Body of pancreas (tissue), 4 donors: ENCODE measurements at places on chromosomes 16 and 17. TPM values are rescaled to one million over a fixed set of nuclear protein-coding genes. Genes with fewer than 3 reads are reported as not detected.

The SULT1A2 gene
- total RNA-seq = 1.3 TPM

The ABCA6 gene
- total RNA-seq = 35.9 TPM

The GJC1 gene
- total RNA-seq = 1.6 TPM

The TBX2 gene
- 4.9 TPM for total RNA-seq

DNA sequence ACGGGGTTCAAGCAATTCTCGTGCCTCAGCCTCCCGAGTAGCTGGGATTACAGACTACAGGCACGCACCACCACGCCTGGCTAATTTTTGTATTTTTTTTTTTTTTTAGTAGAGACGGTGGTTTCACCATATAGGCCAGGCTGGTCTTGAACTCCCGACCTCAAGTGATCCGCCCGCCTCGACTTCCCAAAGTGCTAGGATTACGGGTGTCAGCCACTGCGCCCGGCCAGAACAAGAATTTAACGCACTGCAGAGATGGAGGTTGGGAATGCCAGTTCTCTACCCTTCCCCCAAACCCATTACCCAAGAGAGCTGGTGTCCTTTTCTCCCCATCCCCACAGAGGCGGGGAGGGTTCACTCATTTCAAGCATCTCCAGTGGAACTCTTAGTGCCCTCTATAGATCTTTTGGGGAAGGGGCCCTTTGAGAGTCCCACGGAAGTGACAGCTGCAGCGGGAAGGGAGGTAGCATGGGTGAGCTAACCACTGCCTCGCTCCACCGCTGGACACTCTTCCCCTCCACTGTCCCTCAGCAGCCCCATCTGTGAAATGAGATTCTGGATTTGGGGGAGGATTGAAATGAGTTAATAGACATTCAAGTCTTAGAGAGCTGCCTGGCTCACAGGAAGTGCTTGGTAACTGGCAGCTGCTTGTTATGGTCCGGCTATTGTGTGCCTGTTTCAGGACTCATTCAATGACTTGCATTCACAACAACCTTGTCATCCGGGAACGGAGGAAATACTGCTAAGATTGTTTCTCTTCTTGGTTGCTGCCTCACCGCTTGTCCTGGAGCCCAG is 3.5 kb upstream of the UBALD2 start:
- peaks cover 74% of the 10 kb centered on the region for H3K4me1 ChIP-seq
- no peaks in the 10 kb centered on the region for H3K27me3 ChIP-seq
- no peaks in the 10 kb centered on the region for H3K36me3 ChIP-seq
- peak overlapping the region; percentile 93 for H3K27ac ChIP-seq
- no peak for DNase-seq

GRCh38 chr16:3878610-3879009 is 1.9 kb downstream of the CREBBP start:
- no peaks in the 10 kb centered on the region for H3K36me3 ChIP-seq
- DNase-seq = no peak
- no peaks in the 10 kb centered on the region for H3K27me3 ChIP-seq

GRCh38 chr16:12191102-12191501 is 214.6 kb downstream of the SNX29 start:
- H3K36me3 ChIP-seq = no peaks in the 10 kb centered on the region
- H3K4me1 ChIP-seq = peaks cover 7% of the 10 kb centered on the region
- H3K4me3 ChIP-seq = no peak overlapping the region
- DNase-seq = no peak

DNA sequence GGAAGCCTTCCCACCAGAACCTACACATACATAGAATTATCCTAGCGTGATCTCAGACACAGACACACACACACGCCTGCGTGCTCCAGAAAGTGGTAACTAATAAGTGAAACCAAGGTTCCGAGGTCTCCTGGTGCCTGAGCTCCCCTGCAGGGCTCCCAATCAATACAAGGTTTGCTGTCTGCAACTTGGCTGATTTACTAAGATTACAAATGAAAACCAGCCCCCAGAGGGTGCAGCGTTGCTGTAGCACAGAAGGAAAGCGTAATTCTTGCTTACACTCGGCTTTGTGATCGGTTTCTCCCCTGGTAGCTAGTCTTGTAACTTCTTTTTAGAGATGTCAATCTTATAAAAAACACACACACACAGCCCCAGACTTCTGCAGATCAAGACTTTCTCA is 334.1 kb upstream of the XYLT1 start:
- no peak overlapping the region for H3K27ac ChIP-seq
- no peak for DNase-seq
- H3K4me1 ChIP-seq = no peaks in the 10 kb centered on the region
- no peak overlapping the region for H3K4me3 ChIP-seq

GRCh38 chr17:45380991-45381390 is 51.7 kb downstream of the ARHGAP27 start:
- no peaks in the 10 kb centered on the region for H3K27me3 ChIP-seq
- H3K36me3 ChIP-seq = no peaks in the 10 kb centered on the region
- DNase-seq = no peak
- H3K4me1 ChIP-seq = peaks cover 25% of the 10 kb centered on the region
- H3K4me3 ChIP-seq = no peak overlapping the region

DNA sequence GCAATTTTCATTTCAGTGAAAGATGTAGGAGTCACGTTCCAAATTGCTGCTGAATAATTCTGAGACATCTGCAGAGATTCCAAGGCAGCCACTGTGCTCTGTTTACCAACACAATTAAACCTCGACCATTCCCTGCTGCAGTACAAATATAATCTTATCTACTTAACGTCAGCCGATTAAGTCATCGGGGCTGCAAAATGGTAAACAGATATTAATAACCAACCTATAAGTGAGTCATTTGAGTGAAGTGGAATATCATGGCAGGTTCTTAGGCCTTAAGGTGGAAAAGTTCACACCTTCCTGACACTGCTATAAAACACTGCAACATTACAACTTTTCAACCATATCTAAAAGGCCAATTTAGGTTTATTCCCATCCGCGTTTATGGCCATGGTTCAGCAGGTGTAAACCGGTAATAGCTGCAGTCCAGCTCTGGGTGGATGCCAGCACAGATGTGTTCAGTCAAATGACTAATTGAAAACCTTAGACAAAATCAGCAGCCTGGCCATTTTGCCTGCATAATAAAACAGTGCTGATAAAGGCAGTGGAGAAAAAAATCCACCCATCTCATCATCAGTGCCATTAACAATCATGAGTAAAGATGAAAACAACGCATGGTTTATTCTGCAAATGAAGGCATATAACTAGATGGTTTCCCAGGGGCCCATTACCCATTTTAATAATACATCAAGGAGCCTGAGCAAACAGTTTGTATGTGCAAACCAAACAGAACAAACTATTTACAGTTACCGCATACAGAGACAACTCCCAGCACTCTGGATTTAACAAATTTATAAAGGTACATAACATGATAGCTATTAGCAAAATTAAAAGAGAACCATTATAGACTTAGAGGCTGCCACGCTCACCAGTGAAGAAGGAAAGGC is 202.9 kb upstream of the IRX3 start:
- H3K4me1 ChIP-seq = peaks cover 11% of the 10 kb centered on the region
- H3K36me3 ChIP-seq = no peaks in the 10 kb centered on the region
- H3K27me3 ChIP-seq = no peaks in the 10 kb centered on the region
- DNase-seq = peak; percentile 15

DNA sequence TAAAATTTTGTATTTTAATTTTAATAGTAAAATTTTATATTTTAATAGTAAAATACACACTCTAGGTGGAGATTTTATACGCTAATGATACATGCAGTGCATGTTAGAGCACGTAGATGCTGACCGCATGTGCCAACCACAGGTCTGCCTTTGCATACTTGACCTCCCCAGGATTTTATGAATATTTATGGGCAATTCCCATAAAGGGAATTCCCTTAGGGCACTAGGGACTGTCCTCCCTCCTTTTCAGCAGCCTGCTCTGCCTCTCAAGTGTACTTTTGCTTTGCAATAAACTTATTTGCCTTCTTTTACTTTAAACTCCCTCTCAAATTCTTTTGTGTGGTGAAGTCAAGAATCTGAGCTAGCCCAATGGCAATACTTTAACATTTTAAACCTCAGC is 217.7 kb upstream of the CDH8 start:
- no peaks in the 10 kb centered on the region for H3K36me3 ChIP-seq
- no peak for DNase-seq
- H3K27me3 ChIP-seq = no peaks in the 10 kb centered on the region

- H3K27ac ChIP-seq = no peak overlapping the region
- no peak overlapping the region for H3K4me3 ChIP-seq
- H3K4me1 ChIP-seq = peaks cover 20% of the 10 kb centered on the region
- DNase-seq = no peak
Measured at GRCh38 chr17:39578272-39578671, 29.4 kb downstream of the NEUROD2 start.

DNA sequence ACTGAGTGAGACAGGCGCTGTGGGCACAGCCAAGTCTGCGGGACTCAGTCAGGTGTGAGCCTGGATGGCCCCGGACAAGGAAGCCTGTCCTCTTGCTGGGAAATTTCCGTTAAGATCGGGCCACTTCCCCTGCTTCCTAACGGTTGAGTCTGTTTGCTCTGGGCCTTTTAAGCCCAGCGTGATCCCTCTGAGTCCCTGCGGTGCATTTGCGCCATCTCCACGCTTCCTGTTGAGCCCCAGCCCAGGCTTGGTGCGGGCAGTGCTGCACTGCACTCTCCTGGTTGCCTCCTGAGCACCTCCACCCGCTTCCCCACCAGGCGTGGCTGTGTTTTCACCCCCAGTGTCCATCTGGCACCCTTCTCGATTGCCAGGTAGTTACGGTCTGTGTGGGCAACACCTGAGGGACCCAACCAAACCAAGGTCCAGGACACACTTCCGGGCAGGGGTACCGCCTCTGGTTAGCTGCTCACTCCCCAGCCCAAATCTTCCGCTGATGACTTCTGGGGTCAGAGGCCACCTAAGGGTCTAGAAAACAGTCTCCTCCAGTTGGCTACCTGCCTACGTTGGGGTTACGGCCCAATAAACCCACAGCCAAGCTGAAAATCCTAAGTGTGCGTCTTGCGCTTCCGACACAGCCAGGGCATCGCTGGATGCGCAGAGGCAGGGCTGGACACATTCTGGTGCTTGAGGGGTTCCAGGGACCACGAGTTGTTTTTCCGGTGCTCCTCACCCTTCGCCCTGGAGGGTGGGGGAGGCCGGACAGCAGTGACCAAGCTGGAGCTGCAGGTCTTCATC is 1.4 kb upstream of the SLC25A10 start:
- peaks cover 5% of the 10 kb centered on the region for H3K36me3 ChIP-seq
- peak overlapping the region; percentile 92 for H3K27ac ChIP-seq
- H3K4me3 ChIP-seq = no peak overlapping the region
- no peaks in the 10 kb centered on the region for H3K27me3 ChIP-seq
- DNase-seq = peak; percentile 34

DNA sequence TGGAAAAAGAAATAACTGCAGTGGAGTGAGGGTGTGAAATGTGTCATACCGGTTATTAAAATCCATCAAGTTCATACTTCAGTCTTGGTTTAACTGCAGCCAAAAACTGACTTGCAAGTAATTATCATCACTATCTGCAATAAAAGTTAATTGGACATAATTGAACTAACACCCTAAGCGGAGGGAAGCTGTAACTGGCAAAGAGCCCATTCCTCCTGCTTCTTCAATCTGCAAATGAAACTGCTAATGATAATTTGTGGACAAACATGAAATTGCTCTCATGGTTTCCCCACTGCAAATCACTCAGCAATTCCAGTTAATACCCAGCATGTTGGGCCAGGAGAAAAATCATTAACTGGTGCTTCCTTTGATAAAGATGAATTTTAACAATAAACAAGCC is 46.5 kb downstream of the FAM222B start:
- H3K27ac ChIP-seq = no peak overlapping the region
- no peak for DNase-seq
- H3K4me3 ChIP-seq = no peak overlapping the region
- no peaks in the 10 kb centered on the region for H3K4me1 ChIP-seq

GRCh38 chr17:27072885-27073284 is 221.0 kb upstream of the WSB1 start:
- H3K4me1 ChIP-seq = no peaks in the 10 kb centered on the region
- no peaks in the 10 kb centered on the region for H3K27me3 ChIP-seq
- H3K4me3 ChIP-seq = no peak overlapping the region
- H3K36me3 ChIP-seq = no peaks in the 10 kb centered on the region
- no peak overlapping the region for H3K27ac ChIP-seq

DNA sequence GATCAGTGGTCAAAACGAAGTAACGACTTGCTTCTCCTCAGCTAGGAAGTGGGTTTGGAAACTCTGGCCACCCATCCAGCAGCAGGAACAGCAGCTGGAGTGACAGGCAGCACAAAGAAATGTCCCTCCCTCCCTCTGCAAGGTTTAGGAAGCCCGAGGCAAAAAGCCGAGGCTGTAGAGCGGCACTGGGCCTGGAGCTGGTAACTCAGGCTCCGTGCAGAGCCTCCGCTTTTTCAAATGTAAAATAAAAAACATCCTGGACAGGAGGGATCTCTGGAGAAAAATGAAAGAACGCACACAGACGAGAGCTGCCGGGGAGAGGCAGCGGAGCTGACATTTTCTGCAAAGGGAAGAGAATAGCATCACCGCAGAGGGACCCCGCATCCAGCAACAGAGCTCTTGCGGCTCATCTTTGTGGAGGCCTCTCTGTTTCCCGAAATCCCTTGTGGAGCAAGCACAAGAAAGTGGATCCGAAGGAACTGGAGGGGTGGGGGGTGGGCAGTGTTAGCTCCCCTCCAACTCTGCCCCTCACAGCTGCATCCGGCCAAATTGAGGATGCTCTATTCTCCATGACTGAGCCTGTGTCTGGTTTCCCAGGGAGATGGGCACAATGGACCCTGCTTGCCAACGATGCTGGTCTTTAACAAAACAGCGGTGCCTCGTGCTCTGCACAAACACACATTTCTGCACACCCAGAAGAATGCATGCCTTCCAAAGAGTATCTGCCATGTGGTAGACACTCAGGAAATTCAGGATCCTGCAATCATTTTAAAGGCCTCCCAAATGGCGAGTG is 335.5 kb upstream of the ZFHX3 start:
- no peaks in the 10 kb centered on the region for H3K27me3 ChIP-seq
- H3K36me3 ChIP-seq = no peaks in the 10 kb centered on the region
- no peak for DNase-seq
- H3K4me1 ChIP-seq = no peaks in the 10 kb centered on the region
- no peak overlapping the region for H3K27ac ChIP-seq
- no peak overlapping the region for H3K4me3 ChIP-seq

GRCh38 chr17:43627653-43628052 is 34.1 kb downstream of the MEOX1 start:
- no peaks in the 10 kb centered on the region for H3K36me3 ChIP-seq
- H3K27me3 ChIP-seq = no peaks in the 10 kb centered on the region
- DNase-seq = no peak

DNA sequence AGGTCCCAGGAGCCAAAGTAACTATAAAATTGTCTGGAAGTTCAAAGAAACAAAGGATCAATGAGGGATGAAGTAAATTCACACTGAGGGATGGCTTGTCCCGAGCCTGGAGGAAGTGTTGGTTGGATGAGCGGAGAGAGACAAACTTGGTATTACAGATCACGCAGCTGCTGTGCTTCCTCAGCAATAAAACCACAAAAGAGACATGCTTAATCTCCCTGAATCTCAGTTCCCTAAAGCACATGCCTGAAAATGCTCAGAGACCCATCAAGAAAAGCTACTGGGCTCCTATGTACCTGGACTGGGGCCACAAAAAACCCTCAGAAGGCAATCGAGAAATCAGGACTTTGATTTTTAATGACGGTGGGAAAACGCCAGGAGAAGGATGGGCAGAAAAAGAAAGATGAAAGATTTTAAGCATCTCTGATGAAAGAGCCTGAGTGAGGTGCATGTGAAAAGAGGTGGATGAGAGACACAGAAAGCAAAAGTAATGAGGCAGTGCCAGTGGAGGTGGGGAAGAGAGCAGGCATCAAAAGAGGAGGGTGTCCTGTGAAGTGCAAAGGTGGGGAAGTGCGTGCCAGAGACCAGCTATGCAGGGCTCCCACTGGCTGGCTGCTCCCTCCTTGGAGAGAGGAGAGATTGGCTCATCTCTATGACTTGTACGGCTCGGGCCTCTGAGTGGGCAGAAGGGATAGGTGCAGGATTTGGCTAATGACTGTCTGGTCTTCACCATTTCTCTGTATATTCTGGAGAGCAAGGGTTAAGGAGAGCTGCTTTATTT is 143.7 kb downstream of the ABCC12 start:
- H3K36me3 ChIP-seq = no peaks in the 10 kb centered on the region
- no peaks in the 10 kb centered on the region for H3K27me3 ChIP-seq
- DNase-seq = no peak
